ENCODE measurements at places on chromosomes 3 and 15.

DNA sequence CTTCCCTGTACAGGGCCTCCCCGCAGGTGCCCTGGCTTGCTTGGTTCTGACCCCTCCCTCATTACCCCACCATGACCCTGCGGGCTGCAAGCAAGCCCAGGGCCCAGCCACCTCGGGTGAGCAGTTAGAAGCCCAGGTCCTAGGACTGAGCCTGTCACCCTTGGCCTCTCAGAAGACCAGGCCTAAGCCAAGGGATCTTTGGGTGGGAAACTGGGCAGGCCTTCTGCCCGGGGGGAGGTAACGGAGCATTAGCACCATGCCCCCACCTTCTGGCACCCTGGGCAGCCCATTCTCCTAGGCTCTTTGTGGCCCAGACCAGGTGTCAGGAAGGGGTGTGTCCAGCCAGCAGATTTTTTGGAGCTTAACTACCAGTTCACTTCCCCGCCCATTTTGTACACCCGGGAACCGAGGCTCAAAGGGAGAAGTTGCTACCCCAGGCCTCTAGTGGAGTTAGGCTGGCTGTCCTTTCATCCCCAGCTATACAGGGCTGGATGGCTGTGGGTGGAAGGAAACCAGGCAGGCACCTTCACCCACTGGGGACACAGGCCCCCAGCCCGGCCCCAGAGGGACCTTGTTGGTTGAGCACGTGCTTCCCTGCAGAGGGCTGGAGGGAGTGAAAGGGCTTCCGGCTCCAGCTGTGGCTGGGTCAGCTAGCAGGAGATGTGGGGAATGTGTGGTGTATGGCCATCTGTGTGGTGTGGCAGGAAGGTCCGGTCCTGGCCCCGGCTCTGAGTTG lies 1.4 kb downstream of the CSK start:
- no peak for DNase-seq

DNA sequence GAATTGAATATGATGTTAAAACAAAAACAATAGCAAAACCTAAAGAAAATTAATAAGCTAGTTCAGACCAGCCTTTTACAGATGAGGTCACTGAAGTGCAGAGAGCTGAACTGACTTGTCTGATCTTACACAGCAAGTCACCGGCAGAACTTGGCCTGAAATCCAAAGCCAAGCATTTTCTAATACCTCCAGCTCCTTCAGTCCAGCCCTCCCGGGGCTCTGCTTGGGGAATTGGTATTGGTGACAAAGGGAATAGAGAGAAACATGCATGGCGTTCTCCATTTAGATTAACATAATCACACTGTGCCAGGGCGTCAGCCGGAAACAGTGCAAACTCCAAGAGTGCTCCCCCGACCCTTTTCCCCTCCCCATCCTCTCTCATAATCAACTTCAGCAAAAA lies 14.1 kb upstream of the ZSCAN2 start:
- no peak for DNase-seq

DNA sequence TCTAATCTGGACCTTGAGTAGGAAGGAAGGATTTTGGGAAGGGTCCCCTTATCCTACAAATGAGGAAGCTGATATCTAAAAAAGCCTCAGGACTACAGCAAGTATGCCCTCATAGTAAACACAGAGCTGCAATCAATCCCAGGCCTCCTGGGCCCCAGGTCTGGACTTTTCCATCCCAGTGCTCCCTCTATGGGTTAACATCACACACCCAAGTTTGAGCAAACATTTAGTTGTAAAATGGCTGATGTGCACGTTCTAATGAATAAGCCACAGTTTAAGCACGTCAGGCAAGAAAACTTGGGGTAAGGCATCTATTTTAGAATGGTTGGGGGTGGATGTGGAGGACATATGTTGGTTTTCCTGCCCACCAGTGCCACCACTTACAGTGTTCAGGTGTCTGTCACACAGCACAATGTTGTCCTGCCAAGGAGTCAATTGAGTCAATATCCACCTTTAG lies 44.3 kb upstream of the UBE2E1 start:
- DNase-seq, result no peak

- no peak for DNase-seq
Observed at GRCh38 chr15:42705336-42705735, 31.6 kb downstream of the CDAN1 start.

GRCh38 chr3:151837057-151837456 lies 23.1 kb downstream of the AADAC start:
- peak; percentile 52 for DNase-seq

GRCh38 chr15:40430271-40430805 lies 10.4 kb upstream of the BAHD1 start:
- no peak for DNase-seq

GRCh38 chr3:184618811-184619210 lies 57.2 kb downstream of the EPHB3 start:
- DNase-seq, result no peak

GRCh38 chr15:90402223-90402622 lies 14.2 kb downstream of the IQGAP1 start:
- peak; percentile 69 for DNase-seq

- peak; percentile 80 for DNase-seq
Observed at GRCh38 chr3:185729337-185730055, 95.3 kb downstream of the IGF2BP2 start.

- DNase-seq, result no peak
Observed at GRCh38 chr3:38131621-38132369, 5.1 kb downstream of the ACAA1 start.

GRCh38 chr15:91981821-91982800 lies 128.6 kb downstream of the SLCO3A1 start:
- DNase-seq, result no peak

GRCh38 chr3:113210604-113211329 lies 590 bp upstream of the BOC start:
- no peak for DNase-seq

DNA sequence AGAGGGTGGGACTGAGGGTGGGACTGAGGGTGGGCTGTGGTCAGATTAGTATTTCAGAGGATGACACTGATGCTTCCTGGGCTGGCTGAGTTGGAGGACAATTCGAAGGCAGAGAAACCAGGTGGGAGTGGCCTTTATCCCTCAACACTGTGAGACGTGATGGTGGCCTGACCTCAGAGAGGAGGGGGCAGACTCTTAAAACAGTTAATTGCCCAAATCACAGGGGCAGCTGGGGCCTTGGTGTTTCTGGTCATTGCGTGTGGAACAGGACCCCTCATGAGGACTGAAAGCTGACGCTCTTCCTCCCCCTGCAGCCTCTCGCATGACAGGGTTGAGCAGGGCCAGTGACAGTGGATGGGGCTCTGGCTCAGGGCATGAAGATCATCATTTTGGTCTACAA lies 18.7 kb downstream of the DNASE1L3 start:
- DNase-seq, result no peak

DNA sequence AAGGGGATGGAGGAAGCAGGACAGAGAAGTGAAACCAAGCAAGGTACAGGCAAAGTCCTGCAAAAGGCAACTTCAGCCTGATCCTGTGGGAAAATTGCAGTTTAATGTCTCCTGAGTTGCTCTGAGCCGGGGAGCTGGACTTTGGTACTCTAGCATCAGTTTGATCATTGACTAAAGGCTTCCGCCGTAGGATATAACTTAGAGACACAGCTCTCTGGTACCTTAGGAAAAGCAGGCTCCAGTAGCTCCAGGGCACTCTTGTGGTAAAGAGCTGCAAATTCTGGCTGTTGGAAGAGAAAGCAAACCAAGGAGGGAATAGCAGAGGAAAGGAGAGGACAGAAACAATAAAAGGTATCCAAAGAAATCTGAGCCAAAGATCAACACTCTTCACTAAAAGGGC lies 521.1 kb downstream of the PLOD2 start:
- DNase-seq, result no peak

DNA sequence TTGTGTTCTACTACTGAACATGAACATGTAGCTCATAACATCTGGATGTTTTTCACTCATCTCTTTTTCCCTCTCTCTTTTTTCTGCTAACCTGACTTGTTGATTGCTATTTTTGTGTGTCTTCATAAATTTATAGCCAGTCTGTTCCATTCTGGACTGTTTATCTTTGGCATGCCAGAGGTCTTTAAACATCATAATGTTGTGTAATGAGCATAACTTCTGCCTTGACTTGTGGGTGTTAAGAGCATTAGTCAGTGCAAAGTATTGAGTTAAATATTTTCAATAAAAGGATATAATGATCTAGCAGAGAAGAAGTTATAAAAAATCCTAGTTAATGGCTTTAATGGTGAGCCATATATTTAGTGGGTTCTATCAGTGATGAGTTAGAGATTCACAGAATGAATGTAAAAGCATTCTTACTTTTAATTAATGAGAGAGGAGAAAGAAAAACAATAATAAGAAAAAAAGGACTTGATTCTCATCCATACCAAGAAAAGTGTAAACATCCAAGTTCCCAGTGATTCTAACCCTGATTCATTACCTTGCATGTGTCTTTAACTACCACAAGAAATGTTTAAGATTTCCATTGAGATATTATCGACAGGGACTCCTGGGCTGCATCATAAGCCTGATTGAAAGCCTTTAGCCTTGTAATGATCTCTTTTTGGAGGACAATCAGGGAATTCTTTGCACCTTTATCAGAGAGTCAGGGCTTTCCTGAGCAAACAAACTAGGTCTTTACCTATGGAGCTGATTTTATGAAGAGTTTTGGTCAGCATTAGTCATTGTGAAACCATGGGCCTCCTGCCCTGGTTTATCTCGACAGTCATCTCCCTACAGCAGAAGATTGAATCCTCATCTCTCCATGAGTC lies 22.9 kb downstream of the MITF start:
- DNase-seq, result no peak

- DNase-seq, result no peak
Observed at GRCh38 chr15:96997538-96997937, 667.0 kb downstream of the NR2F2 start.

DNA sequence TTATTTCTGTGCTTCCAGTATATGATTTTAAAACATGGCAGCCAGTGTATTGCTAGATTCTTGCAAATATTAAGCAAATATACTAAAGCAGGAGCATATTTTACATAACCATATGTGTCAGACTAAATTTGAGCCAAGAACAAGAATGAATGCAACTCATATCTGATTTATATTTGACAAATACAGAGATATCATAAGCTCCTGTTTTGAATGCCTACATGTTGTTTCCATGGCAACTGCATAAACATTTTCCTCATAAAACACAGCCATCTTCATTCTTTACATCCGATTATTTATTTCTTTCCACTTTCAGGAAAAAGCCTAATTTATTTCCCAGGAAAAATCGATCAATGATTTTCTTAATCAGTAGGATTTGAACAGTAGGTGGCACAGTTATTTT lies 172.2 kb upstream of the TSPAN3 start:
- DNase-seq, result no peak

DNA sequence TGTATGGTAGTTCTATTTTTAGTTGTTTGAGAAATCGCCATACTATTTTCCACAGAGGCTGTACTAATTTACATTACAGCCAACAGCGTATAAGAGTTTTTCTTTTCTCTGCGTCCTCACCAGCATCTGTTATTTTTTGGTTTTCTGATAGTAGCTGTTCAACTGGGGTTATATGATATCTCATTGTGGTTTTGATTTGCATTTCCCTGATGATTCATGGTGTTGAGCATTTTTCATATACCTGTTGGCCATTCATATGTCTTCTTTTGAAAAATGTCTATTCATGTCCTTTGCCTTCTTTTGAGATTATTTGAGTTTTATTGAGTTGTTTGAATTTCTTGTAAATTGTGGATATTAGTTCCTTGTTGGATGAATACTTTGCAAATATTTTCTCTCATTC lies 114.6 kb downstream of the LRRK1 start:
- no peak for DNase-seq

GRCh38 chr3:145089337-145089736 lies 1071.6 kb downstream of the PLOD2 start:
- no peak for DNase-seq

- no peak for DNase-seq
Observed at GRCh38 chr15:25611603-25612002, 172.8 kb upstream of the UBE3A start.

GRCh38 chr3:39502838-39503145 lies 35.3 kb downstream of the MOBP start:
- no peak for DNase-seq

DNA sequence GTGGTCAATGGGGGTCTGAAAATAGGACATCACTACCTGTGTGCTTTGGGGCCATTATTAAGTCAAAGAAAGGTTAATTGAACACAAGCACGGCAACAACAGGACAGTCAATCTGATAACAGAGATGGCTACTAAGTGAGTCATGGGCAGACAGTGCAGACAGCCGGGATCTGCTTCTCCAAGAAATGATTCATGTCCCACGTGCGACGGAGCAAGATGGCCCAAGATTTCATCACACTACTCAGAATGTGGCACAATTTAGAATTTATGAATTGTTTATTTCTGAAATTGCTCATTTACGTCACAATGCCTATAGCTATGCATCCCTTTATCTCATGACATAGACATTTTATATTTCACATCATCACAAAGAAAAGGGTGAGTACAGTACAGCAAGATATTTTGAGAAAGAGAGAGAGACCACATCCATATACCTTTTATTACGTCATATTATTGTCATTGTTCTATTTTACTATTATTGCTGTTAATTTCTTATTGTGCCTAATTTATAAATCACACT lies 770.6 kb upstream of the NR2F2 start:
- DNase-seq, result peak; percentile 79

DNA sequence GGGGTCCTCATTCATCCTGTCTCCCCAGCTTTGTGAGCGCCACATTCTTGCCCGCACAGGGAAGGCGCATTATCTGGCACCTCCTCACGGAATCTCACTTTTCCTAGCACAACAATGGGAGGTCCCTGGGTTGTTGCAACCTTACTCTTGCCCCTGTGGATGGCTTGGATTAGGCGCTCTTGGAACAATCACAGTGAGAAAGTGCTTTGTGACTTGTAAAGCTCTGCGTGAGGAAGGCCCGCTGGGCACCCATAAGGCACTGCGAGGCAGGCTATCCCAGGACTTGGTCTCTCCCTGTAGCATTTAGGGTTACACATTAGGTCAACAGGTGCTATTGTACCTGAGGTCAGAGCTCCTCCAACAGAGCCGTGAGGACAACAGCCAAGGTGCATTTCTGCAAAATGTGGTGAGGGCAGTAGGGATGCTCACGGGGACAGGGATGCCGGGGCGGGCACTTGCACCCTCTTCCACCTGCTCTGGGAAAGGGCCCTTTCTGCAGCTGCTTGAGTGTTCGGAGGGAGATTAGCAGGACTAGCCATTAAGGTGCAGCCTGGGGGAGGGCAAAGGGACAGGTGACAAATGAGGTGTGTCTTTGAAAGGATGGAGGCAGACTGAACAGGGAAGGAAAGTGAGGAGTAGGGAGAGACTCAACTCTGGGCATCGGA lies 13.9 kb upstream of the LRRC15 start:
- DNase-seq, result no peak

- DNase-seq, result peak; percentile 69
Observed at GRCh38 chr3:168884353-168884903, 779.1 kb downstream of the MECOM start.

Measured in amniotic stem cell (primary cell).